Right lobe of liver (tissue), 6 donors: ENCODE measurements at places on chromosomes 6 and 20. TPM values are rescaled to one million over a fixed set of nuclear protein-coding genes. Genes with fewer than 3 reads are reported as not detected.

Gene SCRT2
- total RNA-seq: not detected

DNA sequence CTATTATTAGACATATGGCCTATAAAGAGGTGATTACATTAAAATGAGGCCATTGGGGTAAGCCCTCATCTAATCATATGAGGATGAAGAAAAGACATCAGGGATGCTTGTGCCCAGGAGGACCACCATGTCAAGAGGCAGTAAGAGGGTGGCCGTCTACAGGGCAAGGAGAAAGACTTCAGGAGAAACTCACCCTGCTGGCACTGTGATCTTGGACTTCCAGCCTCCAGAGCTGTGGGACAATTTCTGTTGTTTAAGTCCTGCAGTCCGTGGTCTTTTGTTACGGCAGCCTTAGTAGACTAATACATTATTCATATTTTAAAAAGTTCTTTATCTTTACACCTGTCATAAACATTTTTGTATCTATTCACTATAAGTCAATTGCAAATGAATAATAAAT is 290.0 kb downstream of the PRL start:
- no peaks in the 10 kb centered on the region for H3K4me1 ChIP-seq
- H3K27me3 ChIP-seq: no peaks in the 10 kb centered on the region
- no peak overlapping the region for H3K4me3 ChIP-seq
- DNase-seq: no peak

DNA sequence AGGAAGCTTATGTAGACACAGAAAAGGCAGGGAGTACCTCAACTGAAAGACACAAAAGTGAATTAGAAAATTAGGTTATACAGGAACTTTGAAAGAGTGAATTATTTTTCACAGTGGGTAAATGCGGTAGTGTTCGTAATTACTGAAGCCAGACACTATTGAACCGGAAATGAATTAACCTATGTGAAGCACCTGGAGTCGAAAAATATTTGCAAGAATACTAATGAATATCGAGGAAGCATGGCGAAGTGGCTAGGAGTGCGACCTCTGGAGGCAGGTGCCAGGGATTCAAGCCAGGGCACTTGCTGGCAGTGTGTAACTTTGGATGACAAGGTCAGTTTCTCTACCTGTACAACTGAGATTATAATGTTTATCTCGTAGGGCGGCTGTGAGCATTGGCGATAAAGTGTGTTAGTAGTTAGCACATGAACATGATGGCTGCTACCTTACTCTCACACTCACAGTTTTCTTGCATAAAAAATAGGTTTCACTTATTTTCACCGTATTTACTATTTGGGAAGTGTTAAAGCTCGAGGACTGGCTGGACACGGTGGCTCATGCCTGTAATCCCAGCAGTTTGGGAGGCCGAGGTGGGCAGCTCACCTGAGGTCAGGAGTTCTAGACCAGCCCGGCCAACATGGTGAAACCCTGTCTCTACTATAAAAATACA is 567 bp upstream of the SLC18B1 start:
- no peaks in the 10 kb centered on the region for H3K4me1 ChIP-seq
- DNase-seq: peak; percentile 86
- no peaks in the 10 kb centered on the region for H3K36me3 ChIP-seq
- H3K27ac ChIP-seq: no peak overlapping the region
- H3K4me3 ChIP-seq: peak overlapping the region; percentile 68
- no peaks in the 10 kb centered on the region for H3K27me3 ChIP-seq

- H3K4me3 ChIP-seq: no peak overlapping the region
- no peak for DNase-seq
- H3K36me3 ChIP-seq: no peaks in the 10 kb centered on the region
- peaks cover 3% of the 10 kb centered on the region for H3K27me3 ChIP-seq
- no peak overlapping the region for H3K27ac ChIP-seq
Measured at GRCh38 chr6:264626-265025, 27.7 kb upstream of the DUSP22 start.

Gene KAT14
- total RNA-seq: 8.7 TPM

DNA sequence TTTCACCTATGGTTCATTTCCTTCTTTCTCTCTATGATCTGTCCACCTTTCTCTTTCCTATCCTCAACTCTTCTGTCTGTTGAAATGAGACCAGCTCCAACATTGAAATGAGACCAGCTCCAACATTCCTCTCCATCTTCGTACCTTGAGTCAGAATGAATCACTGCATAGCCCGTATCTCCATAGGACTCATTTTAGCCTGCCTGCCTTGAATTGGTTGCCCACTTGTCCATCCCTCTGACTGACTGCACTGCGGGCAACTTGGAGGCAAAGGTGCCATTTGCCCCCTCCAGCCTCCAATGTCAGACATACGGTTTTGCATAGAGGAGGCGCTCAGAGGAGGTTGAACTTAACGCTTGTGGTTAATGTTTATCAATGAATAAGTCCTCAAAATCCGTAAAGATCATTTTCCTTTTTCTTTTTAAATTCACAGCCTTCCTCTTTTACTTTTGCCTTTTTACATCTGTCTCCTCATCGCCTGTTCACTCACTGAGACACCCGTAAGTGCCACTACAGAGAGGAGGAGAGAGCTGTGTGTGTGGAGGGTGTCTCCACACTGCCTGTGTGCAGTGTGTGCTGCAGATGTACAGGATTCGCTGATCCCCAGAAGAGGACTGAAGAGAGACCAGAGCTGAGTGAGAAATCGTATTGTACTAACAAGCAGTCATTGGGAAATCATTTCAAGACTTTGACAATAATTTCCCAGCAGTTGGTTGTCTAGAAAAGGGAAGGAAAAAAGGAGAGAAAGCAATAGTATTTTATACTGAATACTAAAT is 579.6 kb upstream of the MAP3K7 start:
- H3K4me3 ChIP-seq: no peak overlapping the region
- no peaks in the 10 kb centered on the region for H3K4me1 ChIP-seq
- no peak for DNase-seq
- no peak overlapping the region for H3K27ac ChIP-seq
- H3K27me3 ChIP-seq: no peaks in the 10 kb centered on the region

GRCh38 chr6:105192707-105193465 is 13.1 kb upstream of the POPDC3 start:
- no peak overlapping the region for H3K27ac ChIP-seq
- no peak overlapping the region for H3K4me3 ChIP-seq
- H3K4me1 ChIP-seq: no peaks in the 10 kb centered on the region

DNA sequence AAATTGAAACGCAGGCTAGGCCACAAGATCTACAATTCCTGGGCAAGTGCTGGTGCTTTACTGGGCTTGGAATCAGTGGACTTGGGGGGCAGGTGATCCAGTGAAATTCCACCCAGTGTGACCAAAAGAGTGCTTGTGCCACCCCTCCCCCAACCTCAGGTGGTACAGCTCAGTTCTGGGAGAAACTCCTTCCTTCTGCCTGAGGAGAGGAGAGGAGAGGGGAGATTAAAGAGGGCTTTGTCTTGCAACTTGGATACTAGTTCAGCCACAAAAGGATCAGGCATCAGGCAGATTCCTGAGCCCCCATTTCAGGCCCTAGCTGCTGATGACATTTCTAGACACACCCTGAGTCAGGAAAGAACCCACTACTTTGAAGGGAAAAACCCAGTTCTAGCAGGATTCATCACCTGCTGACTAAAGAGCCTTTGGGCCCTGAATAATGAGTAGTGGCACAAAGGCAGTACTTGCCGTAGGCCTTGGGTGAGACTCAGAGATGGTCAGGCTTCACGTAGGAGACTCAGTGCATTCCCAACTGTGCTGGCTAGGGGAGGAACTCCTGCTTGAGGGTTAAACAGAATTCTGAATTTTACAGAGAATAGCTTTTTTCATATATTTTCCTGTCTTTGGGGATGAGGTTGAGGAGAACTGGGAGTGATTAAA is 446.7 kb downstream of the BMP2 start:
- H3K27me3 ChIP-seq: no peaks in the 10 kb centered on the region
- no peak overlapping the region for H3K27ac ChIP-seq
- H3K4me1 ChIP-seq: no peaks in the 10 kb centered on the region
- no peak for DNase-seq

DNA sequence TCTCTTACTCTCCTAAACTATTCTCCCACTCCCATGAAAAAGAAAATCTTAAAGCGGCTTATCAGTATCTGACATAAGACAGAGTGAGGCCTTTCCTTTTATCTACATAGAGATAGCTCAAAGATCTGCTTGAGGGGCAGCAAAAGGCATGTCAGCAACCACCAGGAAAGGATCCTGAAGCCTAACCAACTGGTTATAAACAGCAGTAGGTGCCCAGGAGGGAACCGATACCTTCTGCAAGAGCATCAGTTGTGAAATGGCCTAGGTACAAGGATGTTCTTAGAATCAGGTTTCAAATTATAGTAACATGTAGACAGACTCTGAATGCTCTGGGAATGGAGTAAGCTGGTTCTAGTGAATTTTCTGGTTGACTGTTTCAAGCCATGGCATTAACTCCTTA is 21.4 kb downstream of the JARID2 start:
- peak overlapping the region; percentile 4 for H3K27ac ChIP-seq
- no peaks in the 10 kb centered on the region for H3K4me1 ChIP-seq
- no peaks in the 10 kb centered on the region for H3K36me3 ChIP-seq
- H3K27me3 ChIP-seq: no peaks in the 10 kb centered on the region
- DNase-seq: no peak
- no peak overlapping the region for H3K4me3 ChIP-seq

GRCh38 chr20:20051767-20052073 is 546 bp downstream of the CRNKL1 start:
- DNase-seq: no peak
- H3K27ac ChIP-seq: peak overlapping the region; percentile 66
- H3K4me3 ChIP-seq: peak overlapping the region; percentile 94
- H3K27me3 ChIP-seq: no peaks in the 10 kb centered on the region
- H3K36me3 ChIP-seq: no peaks in the 10 kb centered on the region
- peaks cover 7% of the 10 kb centered on the region for H3K4me1 ChIP-seq

DNA sequence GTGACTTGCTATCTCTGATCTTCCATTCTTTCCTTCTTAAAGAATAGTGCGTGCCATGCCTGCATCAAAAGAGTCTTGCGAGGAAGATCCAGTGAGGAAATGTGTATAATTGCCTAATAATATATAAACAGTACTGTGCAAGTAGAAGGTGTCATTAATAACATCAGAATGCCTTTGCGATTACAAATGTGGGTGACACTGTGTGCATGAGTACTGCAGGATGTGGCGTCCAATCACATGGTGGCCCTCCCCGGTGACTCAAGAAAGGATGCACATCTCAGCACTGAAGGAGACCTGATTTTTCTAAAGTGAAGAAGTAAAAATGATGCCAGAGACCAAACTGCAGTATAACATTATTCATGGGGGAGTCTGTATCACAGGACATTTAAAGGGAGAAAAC is 107.5 kb upstream of the EDN1 start:
- no peaks in the 10 kb centered on the region for H3K27me3 ChIP-seq
- H3K36me3 ChIP-seq: no peaks in the 10 kb centered on the region
- no peak overlapping the region for H3K4me3 ChIP-seq
- H3K27ac ChIP-seq: no peak overlapping the region
- no peak for DNase-seq
- H3K4me1 ChIP-seq: no peaks in the 10 kb centered on the region

DNA sequence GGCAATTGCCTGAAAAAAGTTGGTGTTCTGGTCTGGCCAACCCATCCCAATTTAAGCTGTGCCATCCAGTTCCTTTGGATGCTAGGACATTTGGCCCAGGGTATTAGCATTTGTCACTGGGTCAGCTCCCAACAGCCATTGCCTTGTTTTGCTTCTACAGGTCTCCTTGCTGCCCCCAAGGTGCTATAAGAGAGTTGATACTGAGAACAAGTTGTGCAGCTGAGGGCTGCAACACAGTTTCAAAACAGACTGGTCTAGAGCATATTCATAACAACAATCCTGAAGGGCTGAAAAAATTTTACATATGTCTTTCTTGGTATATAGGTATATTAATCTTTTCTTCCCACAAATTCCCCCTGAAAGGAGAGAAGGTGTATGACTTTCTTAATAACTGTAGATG is 61.0 kb downstream of the LYRM4 start:
- no peaks in the 10 kb centered on the region for H3K27me3 ChIP-seq
- no peaks in the 10 kb centered on the region for H3K36me3 ChIP-seq
- no peak overlapping the region for H3K27ac ChIP-seq
- DNase-seq: no peak

GRCh38 chr20:43963872-43964791 is 49.5 kb downstream of the TOX2 start:
- no peaks in the 10 kb centered on the region for H3K36me3 ChIP-seq
- no peak for DNase-seq
- H3K27ac ChIP-seq: no peak overlapping the region
- no peak overlapping the region for H3K4me3 ChIP-seq

Gene RAB5IF
- total RNA-seq: 117 TPM

Gene FAM209B
- not detected for total RNA-seq

GRCh38 chr6:135014353-135014832 is 40.2 kb downstream of the HBS1L start:
- no peak overlapping the region for H3K4me3 ChIP-seq
- no peaks in the 10 kb centered on the region for H3K4me1 ChIP-seq
- H3K36me3 ChIP-seq: no peaks in the 10 kb centered on the region
- no peak overlapping the region for H3K27ac ChIP-seq
- no peaks in the 10 kb centered on the region for H3K27me3 ChIP-seq
- no peak for DNase-seq

Gene PAK5
- total RNA-seq: 0.05 TPM

DNA sequence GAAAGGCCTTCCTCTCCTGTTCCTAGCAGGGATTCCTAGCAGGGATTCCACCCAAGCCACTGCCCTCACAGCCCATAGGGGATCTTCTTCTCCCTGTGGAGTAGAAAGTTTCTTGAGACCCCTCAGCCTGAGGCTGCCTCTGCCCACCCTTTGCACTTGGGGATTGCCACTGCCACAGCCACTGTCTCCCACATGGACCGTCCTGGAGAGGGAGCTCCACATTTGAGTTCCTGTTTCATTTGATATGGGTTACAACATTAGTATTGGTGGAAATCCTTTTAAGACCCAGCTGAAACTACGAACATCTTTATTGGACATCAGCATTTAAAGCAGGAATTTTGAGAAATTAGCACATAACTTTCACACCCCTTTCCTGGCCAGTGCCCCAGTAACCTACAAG is 25.6 kb downstream of the HLA-G start:
- no peak overlapping the region for H3K4me3 ChIP-seq
- no peaks in the 10 kb centered on the region for H3K36me3 ChIP-seq

Gene PLA2G7
- total RNA-seq: 2.7 TPM

DNA sequence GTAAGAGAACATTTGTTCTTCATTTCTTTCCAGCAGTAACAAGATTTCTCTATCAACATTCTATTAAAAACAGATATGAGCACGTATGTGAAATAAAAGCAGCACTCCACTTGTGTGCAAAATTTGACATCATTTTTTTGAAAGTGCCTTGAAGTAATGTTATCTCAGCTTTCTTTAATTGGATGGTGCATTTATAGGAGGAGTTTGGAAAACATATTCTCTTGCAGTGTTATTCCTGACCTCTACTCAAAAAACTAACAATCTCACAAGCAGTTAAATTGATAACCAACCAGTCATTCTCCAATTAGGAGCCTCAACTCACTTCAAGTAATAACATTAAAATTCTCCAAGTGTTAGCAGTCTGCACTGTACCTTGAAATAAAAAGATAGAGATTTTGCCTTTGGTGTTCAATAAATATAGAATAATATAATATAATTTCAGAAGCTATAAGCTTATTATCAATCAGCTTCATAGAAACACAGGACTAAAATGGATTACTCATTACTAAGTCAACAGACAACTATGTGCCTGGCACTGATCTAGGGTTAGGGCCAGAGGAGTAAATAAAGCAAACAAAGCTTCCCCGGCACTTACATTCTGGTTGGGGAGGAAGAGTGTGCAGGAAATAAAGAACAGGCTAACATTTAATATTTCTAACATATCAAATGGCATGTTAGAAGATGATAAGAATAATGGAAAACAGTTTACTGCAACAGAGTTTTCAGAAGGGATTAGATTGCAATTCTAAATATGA is 149.0 kb upstream of the SGK1 start:
- no peaks in the 10 kb centered on the region for H3K27me3 ChIP-seq
- DNase-seq: no peak
- H3K27ac ChIP-seq: peak overlapping the region; percentile 41
- H3K4me1 ChIP-seq: peaks cover 24% of the 10 kb centered on the region
